ENCODE measurements at places on chromosomes 2 and 18.

- no peak for DNase-seq
These were observed 144.3 kb upstream of the BOD1L2 start for GRCh38 chr18:57002627-57003026.

GRCh38 chr2:32453242-32454062 lies 96.6 kb downstream of the BIRC6 start:
- no peak for DNase-seq

DNA sequence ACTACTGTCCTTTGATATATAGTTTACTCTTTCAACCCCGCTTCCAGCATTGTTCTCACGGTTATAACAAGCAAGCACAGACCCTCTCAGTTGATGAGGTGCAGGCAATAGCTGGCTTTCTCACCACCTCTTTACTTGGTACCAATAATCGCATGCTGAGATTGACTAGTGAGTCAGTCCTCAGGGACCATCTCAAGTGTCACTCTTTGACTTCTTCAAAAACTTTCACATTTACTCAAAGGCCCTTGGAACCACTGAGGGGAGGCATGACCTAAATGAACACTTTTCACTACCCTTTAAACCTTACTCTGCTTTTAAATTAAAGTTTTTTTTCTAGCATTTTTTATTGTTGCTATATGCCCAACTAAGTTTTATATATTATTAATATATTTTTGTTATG lies 101.8 kb downstream of the DAW1 start:
- DNase-seq = no peak

DNA sequence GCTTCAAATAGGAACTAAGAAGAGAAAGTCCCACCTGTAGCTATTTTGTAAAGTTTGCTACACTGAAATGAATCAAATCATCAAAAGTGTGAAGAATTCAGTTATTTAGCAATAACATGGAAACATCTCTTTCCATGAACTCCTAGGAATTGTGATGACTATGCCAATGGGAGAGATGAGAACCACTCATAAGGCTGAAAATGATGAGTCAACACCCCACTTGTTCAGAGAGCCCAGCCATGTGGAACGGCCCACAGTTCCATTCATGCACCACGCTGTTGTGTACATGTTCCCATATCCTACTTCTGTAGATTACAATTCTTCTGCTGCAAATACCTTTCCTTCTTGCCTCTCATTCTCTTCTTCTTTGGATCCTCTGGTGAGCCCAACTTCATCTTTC lies 645.5 kb upstream of the ID2 start:
- DNase-seq = no peak

GRCh38 chr2:25268139-25268538 lies 73.6 kb downstream of the DNMT3A start:
- no peak for DNase-seq

Measured in CD4-positive, alpha-beta T cell treated with Interleukin-4 for 1 hour (primary cell).